Caco-2 (cell line): ENCODE measurements at places on chromosomes 2 and 18.

DNA sequence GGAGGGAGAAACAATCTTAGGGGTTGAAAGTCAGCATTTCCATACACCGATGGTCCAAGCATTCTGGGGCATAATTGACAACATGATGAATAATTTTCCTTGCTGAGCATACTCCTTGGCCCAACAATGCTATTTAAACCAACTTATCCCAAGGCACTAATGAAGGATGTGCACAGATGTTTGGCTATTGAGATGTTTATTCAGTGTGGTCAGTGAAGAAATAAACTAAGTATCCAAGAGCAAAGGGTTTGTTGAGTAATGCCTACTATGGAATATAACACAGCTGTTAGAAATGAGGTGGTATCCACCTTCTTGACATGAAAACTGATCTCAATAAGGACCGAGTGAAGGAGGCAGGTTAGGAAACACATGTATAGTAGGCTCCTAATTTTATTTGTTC lies 53.9 kb upstream of the RAB6D start:
- DNase-seq, result no peak

DNA sequence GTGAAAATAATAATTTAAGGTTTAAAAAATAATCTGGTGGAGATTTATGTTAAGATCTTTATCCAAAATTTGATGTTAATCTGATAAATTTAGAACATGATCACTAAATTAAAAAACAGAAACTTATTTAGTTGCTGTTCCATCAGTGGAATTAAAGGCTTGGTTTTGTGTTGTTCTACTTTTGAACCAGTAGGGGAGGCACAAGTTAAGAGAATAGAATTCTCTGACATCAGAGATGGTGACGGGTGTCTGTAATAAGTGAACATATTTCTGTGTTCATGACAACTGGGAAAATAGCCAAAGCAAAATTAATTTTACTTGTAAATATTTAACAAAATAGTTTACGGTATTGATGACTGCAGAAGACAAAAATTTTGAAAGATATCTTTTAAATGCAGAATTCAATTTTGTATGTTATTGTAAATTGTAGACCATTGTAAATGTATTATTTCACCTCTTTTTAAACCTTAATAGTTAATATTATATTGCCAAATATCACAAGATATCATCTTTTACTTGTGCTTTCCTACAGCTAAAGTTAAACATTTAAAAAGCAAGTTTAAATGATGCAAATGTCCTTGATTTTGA lies 106.0 kb downstream of the UBR3 start:
- peak; percentile 22 for DNase-seq

DNA sequence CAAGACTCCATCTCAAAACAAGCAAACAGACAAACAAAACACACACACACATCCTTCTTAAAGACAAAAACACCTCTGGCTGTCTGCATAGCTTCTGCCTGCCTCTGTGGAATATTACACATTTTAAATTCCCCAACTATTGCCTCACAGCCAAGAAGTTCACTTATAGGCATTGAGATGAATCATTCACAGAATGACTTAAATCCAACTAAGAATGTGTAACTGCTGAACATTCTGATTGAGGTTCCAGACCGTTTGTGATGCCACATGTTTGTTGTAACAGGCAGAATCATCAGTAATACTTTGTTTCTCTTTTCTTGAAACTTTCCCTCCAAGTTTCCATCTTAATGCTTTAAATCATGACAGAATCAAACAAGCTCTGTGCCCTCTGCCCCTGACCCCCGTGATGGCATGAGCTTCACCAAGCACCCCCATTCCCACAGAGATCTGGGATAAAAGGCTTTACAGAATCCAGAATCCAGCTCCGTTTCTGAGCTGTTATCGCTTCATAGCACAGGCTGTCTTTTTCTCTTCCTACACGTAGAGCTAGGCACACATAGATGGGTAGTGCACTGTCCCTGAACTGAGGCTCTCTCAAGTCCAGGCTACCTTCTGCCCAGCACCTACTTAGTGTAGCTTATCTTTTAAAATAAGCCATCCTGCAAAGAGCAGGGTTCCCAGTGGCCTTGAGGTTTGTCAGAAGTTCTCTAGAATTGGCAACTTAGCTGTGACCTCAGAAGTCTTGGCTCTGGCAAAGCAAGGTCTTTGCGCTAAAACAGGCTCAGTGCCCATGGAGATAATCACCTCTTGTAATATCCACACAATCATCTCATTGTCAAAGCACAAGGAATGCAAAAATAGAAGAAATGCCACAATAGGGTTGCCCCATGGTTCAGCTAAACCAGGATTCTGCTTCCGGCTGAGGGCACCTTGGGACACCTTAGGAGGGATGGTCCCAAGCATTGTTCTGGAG lies 32.9 kb downstream of the EPAS1 start:
- no peak for DNase-seq

- DNase-seq, result no peak
These were observed 134.8 kb upstream of the CREB1 start for GRCh38 chr2:207394812-207395534.

DNA sequence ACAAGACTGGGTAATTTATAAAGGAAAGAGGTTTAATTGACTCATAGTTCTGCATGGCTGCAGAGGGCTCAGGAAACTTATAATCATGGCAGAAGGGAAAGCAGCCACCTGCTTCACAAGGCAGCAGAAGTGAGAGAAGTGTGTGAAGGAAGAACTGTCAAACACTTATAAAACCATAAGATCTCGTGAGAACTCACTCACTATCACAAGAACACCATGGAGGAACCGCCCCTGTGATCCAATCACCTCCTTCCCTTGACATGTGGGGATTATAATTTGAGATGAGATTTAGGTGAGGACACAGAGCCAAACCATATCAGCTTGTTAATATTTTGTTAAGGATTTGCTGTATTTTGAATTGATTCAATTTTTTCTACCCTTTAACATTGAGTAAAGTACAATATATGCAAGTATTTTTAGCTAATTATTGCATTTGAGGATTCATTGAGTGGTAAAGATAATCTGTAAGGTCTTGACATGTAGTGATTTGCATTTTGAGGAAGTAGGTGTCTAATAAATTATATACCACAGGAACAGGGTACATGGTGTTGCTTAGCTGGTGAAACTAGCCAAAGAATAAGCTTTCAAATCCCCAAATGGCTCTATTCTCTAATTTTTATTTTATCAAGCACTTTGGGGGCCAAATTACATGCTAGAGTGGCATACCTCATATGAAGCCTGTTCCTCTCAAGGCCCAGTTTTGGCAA lies 3.9 kb upstream of the C2orf69 start:
- DNase-seq, result no peak

- no peak for DNase-seq
These were observed 102.7 kb upstream of the ARHGAP15 start for GRCh38 chr2:143026411-143027054.

DNA sequence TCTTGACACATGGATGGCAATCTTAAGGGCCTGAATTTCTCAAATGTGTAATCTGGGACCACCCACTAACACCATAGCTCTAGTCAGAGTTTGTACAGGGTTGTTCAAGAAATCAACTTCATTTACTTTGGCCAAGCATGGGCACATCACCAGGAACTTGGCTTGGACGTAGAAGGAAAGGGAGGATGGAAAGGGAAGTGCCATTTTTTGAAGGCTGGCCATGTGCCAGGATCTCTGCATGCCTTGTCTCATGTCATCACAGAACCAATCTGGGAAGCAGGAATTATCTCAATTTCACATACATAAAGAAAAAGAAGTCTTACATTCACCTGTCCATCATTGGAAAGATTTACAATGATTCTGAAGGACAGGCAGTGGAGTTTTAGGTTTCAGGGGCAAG lies 128.1 kb downstream of the ANTXR1 start:
- no peak for DNase-seq
